ENCODE measurements at places on chromosomes 7 and 10. TPM values are rescaled to one million over a fixed set of nuclear protein-coding genes. Genes with fewer than 3 reads are reported as not detected.
A peak's percentile ranks its signal among the peaks of the same experiment; 100 is the strongest.

DNA sequence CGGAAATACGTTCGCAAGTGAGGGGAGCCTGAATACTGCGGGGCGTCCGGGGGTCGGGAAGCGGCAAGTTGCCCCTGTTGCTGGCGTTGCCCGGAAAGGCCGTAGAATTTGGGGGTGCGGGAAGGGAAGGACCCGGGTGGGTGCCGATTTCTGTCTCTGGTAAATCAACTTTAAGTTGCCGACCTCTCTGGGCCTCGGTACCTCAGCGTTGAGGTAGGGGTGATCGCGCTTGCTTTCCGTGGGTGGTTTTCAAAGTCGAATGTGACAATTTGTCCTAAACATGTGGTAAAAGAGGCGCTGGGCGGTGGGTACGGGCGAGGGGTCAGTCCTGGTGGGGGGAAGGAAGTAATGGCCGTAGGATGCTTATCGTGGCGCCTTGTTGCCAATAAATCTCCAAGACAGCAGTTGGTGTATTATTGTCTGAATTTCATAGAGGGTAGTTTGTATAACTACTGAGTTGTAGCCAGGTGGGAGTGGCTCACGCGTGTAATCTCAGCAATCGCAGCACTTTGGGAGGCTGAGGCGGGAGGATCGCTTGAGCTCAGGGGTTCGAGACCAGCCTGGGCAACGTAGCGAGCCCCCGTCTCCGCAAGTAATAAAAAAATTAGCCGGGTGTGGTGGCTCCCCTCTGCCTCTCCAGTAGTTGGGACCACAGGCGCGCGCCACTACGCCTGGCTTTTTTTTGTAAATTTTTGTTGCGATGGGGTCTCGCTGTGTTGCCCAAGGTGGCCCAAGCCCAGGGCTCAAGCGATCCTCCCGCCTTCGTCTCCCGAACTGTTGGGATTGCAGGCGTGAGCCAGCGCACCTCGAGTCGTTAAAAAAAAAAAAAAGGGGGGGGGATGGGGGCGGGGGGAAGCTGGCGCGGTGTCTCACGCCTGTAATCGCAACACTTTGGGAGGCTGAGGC lies 644 bp downstream of the BUD23 start:
- DNase-seq: no peak

DNA sequence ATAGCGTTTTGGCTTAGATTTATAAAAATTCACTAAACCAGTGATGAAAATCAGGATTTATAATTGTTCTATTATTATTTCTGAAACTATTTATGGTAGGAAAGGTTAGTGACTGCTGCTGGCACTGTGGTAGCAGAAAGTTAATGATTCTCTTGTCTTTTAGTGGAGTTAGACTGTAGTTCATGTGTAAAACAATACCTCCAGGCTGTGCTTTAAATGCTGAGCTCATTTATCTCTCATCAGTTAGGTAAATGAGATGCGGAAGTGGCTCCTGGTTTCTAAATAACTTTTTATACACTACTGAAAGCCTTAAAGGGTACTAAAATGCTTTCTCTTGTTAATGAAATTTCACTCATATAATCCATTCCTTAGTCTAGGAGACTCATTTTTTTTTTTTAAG lies 326.8 kb upstream of the POT1 start:
- no peak for DNase-seq

DNA sequence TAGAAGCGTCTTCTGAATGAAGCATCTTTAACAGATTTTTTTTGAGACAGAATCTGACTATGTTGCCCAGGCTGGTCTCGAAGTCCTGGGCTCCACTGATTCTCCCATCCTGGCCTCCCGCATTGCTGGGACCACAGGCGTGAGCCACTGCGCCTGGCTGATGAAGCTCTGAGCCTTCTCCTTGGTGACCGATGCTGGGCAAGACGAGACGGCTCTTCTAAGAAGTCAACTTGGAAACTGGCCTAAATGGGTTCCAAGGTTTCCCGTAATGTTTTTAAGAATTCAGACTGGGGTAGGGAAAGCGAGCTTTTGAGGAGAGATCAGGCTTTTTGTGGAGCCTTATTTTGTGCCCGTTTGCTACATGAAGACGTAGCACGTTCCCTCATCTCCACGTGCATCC lies 224.5 kb downstream of the ZMYND11 start:
- no peak for DNase-seq

DNA sequence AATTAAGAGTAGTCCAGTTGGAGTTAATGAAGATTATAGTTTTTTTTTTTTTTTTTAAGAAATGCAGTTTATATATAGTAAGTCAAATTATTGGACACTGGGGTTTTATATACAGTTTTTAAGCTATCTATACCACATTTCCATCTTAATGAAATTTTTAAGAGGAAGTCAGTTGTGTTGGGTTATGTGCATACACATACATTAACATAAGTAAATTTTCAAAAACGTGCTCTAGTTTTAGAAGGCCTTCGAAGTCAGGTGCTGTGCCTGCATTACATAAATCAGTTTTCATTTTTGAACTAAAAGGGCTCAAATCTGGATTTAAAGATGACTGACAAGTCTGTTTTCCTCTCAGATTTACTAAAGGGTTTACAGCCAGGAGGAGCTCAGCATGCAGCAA lies 47.6 kb upstream of the FMC1 start:
- no peak for DNase-seq

- DNase-seq: no peak
Measured at GRCh38 chr7:17144322-17144721, 154.1 kb upstream of the AHR start.

The CYP3A4 gene
- total RNA-seq: not detected

- DNase-seq: peak; percentile 60
Measured at GRCh38 chr10:77072836-77073662, 564.6 kb downstream of the KCNMA1 start.

DNA sequence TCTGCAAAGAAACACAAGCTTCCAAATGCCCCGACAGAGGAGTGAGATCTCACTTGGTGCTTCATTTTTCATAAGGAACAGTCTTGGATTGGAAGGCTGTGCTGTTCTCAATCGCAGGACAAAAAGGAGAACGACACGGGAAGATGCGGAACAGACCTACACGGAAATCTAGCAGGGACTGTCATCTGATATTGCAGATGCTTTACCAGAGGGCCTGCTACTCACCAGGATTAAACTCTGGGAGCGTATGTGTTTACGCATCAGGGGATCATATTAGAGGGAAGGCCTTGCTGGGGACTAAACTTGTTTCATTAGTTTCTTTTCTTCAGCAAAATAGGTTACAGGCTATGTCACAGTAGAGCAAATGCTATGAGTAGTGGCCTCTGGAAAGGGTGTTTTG lies 82.8 kb upstream of the EEPD1 start:
- DNase-seq: no peak

GRCh38 chr7:133484086-133484485 lies 231.2 kb downstream of the EXOC4 start:
- DNase-seq: no peak

GRCh38 chr10:63634488-63635065 lies 113.4 kb downstream of the REEP3 start:
- DNase-seq: no peak

DNA sequence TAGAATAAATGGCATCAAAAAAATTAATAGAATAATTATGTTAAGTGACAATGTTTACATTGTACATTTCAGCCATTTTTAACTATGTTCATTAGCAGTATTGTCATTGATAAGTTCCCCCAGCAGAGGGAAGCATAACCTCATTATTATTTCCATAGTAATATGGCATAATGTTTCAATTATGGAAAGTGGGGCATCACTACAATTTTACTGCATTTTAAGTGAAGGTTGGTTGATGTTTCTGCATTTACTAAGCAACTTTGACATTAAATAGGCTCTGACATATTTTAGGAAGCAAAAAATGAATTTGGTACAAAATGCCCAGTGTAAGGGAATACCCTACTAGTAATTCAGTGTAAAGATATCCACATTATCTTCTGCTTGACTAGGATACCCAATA lies 218.3 kb downstream of the SEMA3A start:
- DNase-seq: no peak

The NEUROD6 gene
- not detected for total RNA-seq

The CLDN4 gene
- total RNA-seq: not detected

DNA sequence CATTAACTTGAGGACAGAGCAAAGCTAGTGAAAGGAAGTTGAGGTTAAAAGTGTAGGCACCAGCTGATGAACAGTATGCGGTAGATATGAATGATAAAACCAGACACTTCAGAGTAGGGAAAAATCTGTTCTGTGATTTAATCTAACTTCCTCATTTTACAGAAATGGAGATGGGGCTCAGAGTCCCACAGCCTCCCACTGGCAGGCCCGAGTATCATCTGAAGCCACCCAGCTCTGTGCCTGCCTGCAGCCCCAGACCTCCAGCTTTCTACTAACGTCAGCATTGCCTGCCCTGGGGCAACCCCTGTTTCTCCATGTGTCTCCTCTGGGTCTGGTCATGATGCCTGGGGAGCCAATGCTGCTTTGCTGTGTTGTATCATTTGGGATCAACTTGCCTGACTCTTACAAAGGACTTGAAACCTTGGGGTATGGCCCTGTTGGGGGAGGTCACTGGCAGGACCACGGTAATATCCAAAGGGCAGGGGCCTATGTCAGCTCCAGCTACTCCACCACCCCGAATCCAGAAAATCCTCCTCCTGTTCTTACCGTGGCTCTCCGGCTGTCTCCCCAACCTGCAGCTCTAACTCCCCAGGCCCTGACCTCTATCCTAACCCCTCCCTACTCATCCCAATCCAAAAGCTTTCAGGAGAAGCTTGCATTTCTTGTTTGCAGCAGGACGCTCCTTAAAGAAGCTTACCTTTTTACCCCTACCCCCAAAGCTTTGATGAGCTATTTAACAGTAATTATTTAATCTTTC lies 56.2 kb upstream of the NPY start:
- DNase-seq: no peak

DNA sequence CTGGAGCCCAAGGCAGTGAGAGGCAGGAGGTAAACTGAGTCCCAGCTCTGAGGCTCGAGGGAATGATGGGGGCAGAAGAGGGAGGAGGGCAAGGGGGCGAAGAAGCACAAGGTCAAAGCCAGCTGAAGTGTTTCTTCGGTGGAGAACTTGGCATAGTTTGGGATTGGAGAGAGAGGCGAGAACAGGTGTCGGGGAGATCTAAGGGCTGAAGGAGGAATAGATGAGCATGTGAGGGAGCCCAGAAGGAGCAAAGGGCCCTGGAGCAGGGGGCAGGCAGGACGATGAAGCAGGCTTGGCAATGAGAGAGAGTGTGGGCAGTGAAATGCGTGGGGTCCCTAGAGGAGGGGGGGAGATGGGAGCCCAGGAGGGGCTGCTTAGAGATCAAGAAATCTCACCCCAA lies 35.9 kb downstream of the SH3PXD2A start:
- no peak for DNase-seq

DNA sequence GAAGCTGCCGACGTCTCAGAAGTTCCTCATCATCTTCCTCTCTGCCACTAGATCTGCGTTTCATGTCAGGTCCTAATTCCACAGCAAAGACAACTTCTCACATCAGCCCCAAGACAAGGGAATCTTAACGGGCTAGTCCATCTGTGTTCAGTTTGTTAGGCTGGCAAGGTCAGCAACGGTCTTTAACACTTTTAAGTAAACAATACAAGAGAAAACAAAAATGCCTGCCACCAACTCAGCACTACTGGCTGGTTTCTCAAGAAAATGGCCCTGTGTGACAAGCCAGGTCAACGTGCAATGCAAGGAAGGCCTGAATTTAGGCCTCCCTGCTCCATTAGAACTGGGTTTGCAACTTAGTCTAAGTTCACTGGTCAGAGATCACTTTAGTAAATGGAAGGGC lies 41.0 kb upstream of the AFAP1L2 start:
- no peak for DNase-seq

The EGR2 gene
- 2.0 TPM for total RNA-seq

DNA sequence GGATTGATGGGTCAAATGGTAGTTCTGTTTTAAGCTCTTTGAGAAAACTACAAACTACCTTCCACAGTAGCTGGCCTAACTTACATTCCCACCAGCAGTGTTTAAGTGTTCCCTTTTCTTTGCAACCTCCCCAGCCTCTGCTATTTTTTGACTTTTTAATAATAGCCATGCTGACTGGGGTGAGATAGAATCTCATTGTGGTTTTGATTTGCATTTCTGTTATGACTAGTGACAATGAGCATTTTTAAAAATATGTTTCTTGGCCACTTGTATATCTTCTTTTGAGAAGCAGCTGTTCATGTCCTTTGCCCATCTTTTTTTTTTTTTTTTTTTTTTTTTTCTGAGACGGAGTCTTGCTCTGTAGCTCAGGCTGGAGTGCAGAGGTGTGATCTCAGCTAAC lies 155.2 kb upstream of the BMPER start:
- DNase-seq: no peak

DNA sequence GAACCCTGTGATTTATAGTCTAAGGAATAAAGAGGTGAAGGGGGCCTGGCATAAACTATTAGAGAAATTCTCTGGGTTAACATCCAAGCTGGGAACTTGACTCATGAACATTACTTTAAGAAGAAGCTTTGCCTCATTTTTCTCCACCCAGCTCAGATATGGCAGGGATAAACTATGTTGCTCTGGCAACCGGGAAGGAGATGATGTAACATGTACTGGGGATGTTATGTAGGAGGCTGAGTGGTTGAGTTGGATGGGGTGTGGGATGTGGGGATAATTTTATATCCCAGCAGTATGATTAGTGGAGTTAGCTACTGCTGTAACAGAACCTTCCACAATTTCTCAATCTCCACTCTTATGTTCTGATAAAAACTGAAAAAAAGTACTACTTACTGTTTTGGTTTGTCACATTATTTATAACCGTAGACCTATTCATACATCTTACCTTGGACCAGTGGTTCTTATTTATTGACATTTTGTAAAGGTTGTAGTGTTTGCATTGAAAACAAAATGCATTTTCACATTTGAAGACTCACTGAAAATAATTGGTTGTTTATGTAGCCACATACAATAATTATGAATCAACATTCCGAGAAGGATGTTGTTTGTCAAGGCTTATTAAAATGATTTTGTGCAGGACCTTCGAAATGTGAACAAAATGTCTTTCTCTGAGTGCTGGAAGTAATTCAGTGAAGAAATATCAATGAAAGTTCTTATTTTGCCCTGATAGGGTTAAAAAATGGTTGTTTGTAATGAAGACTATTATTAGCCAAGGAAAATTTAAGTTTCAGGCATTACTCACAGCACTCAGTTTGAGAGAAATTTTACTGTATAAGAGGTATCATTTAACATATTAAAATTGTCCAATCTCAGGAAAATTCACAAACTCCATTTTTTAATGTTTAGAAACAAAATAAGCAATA lies 1.3 kb downstream of the OR2F2 start:
- DNase-seq: no peak

The CTTNBP2 gene
- 0.76 TPM for total RNA-seq

The AKR1C8 gene
- 0.72 TPM for total RNA-seq

DNA sequence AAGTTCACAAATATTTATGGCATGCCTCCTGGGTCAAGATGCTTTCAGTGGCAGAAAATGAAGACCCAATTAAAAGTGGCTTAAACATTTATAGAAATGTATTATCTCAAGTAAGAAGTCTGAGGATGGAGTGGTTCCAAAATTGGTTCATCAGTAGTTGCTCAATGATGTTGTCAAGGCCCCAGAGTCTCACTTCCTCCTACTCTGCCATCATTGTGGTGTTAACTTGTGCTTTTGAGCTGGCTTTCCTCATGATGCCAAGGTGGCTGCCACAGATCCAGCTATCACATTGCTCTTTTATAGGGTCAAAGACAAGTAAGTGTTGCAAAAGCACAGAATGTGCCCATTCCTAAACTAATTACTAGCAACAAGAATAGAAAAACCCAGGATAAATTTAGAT lies 404.6 kb upstream of the NRP1 start:
- no peak for DNase-seq

The TFEC gene
- total RNA-seq: 0.47 TPM

GRCh38 chr7:105978035-105978434 lies 15.0 kb downstream of the CDHR3 start:
- peak; percentile 33 for DNase-seq

Data from heart left ventricle (tissue), 16 donors.